ENCODE measurements at places on chromosomes 6 and 20. TPM values are rescaled to one million over a fixed set of nuclear protein-coding genes. Genes with fewer than 3 reads are reported as not detected.

The TGM3 gene
- total RNA-seq = not detected

The BMP7 gene
- not detected for total RNA-seq

The ENPP5 gene
- not detected for total RNA-seq

The ZFAND3 gene
- total RNA-seq = 54.2 TPM

The VSX1 gene
- not detected for total RNA-seq

The ID4 gene
- total RNA-seq = not detected

The SLC35D3 gene
- not detected for total RNA-seq

The RSPO4 gene
- total RNA-seq = not detected

The PDE10A gene
- 2.9 TPM for total RNA-seq

The RAB44 gene
- total RNA-seq = 0.11 TPM

The TINAG gene
- 0.21 TPM for total RNA-seq

The MCCD1 gene
- not detected for total RNA-seq

The ZC3H12D gene
- not detected for total RNA-seq

The TRIM10 gene
- not detected for total RNA-seq

The SLC16A10 gene
- not detected for total RNA-seq

The TRAPPC3L gene
- not detected for total RNA-seq

The GGTLC1 gene
- total RNA-seq = not detected

The FKBP1A gene
- 982 TPM for total RNA-seq

The IL17A gene
- not detected for total RNA-seq

The SLC22A23 gene
- 14.3 TPM for total RNA-seq

The RAB23 gene
- total RNA-seq = 8.8 TPM

The NFATC2 gene
- total RNA-seq = 12.9 TPM

The SLC23A2 gene
- 24.4 TPM for total RNA-seq

The PI16 gene
- total RNA-seq = not detected

The BNIP5 gene
- total RNA-seq = not detected

The SLC22A3 gene
- total RNA-seq = not detected

All from endothelial cell of umbilical vein (primary cell).